ENCODE measurements at places on chromosomes 13 and 19.

- DNase-seq, result no peak
These were observed 249.8 kb downstream of the NBEA start for GRCh38 chr13:35191883-35192282.

DNA sequence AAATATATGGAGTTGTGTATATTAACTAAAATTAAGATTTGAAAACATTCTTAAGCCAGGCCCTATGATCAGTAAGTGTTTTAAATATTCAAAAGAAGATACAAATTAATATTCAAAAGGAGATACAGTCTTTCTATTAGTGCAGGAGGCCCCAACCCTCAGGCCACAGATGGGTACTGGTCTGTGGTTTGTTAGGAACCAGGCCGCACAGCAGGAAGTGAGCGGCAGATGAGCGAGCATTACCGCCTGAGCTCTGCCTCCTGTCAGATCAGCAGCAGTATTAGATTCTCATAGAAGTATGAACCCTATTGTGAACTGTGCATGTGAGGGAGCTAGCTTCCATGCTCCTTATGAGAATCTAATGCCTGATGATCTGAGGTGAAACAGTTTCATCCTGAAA is 232.9 kb downstream of the FOXO1 start:
- DNase-seq, result no peak

GRCh38 chr19:42199440-42200115 is 17.9 kb downstream of the DEDD2 start:
- peak; percentile 57 for DNase-seq

- no peak for DNase-seq
These were observed 573.7 kb downstream of the IRS2 start for GRCh38 chr13:109212650-109213049.

DNA sequence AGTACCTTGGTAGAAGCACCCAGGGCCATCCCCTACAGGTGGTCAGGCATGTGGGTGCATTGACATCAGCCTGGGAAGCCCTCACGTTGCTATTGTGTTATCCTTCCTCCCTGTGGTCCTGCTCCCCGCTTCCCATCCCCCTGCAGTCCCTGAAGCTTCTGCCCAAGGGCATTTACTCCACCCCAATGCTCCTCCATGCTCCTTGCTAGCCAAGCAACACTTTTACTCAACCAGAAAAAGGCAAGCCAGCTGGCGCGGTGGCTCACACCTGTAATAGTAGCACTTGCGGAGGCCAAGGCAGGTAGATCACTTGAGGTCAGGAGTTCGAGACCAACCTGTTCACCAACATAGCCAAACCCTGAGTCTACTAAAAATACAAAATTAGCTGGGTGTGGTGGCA is 54.8 kb upstream of the LATS2 start:
- no peak for DNase-seq

GRCh38 chr13:67341406-67341805 is 111.3 kb upstream of the PCDH9 start:
- no peak for DNase-seq

GRCh38 chr19:12166626-12167025 is 3.7 kb downstream of the ZNF136 start:
- DNase-seq, result no peak

GRCh38 chr19:17214508-17215126 is 540 bp upstream of the USE1 start:
- no peak for DNase-seq

- DNase-seq, result no peak
These were observed 2874.1 kb upstream of the PCDH20 start for GRCh38 chr13:64289702-64290101.

Measured in DMS153 (cell line).